ENCODE measurements at places on chromosomes 6 and 20.
A peak's percentile ranks its signal among the peaks of the same experiment; 100 is the strongest.

- DNase-seq, result peak; percentile 89
Observed at GRCh38 chr20:10504994-10505730, 70.1 kb downstream of the SLX4IP start.

GRCh38 chr6:98900706-98901105 is 47.0 kb downstream of the FBXL4 start:
- peak; percentile 14 for DNase-seq

DNA sequence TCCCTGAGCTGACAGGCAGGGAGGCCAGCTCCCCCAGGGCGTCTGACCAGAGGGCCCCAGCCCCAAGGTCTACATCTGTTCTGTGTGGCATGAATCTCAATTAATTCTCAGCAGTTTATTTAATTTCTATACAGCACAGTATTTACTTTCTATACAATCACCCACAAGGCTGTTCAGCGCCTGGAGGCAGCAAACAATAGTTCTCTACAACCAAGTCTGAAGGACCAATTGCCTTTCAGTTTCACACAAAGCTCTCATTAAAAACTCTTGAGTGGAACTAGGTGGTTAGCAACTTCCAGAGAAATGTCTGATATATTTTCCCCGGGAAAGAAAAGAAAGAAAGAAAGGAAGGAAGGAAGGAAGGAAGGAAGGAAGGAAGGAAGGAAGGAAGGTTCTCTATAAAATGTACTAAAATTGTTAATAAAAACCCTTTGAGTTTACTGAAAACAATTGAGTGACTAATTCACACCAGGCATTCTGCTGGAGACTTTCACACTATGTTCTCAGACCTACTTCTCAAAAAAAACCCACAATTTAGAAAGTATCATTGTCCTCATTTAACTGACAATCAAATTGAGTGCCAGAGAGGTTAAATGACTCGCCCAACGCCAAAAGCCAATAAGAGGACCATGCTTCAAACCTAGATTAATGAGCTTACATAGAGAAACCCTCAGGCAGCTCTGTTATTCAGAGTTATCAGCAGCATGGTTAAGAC is 62.5 kb downstream of the METTL24 start:
- no peak for DNase-seq

- no peak for DNase-seq
Observed at GRCh38 chr6:139254196-139254595, 37.6 kb downstream of the TXLNB start.

DNA sequence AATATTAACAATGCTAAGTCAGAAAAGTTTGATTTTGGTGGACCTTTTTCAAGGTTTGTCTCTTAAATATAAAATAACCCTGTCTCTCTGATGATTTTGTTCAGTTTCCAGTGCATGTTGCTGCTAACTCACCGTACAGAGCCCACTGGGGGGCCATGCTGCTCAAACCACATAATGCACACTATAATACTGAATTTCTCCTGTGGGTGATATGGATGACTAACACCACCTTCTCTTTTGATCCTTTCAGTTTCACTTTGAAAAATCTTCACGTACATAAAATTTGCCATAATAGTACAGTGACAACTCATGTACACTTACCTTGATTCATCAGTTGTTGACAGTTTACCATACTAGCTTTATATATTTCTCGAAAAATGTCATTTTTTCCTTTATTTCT is 506.6 kb upstream of the MAN1A1 start:
- DNase-seq, result peak; percentile 1

GRCh38 chr6:34928220-34928619 is 39.2 kb downstream of the ANKS1A start:
- DNase-seq, result no peak
